ENCODE measurements at places on chromosomes 16 and 17.

GRCh38 chr16:14377326-14377725 is 252.7 kb downstream of the PARN start:
- peak; percentile 34 for DNase-seq

GRCh38 chr17:49903523-49903922 is 55.7 kb upstream of the TAC4 start:
- no peak for DNase-seq

DNA sequence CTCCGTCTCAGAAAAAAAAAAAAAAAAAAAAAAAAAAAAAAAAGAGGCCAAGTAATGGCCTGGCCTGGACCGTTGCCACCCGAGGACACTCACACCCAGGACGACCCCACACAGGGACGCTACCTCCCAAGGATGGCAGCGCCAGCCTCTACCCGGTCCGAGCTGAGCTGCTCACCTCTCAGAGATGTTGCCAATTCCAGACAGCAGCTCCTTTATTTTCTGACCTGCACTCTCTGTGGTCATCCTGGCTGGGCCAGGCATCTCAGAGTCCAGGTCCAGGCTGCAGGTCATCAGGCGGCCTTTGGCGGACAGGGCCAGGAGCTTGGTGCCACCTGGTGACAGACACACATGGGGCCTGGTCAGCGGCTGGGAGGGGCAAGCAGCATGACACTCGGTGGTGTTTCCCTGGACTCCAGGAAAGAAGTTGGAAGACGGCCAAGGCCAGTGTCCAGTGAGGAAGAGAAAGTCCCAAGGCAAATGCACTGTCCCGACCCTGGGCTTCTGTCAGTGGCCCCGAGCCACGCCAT is 3.1 kb downstream of the FAAP100 start:
- no peak for DNase-seq

DNA sequence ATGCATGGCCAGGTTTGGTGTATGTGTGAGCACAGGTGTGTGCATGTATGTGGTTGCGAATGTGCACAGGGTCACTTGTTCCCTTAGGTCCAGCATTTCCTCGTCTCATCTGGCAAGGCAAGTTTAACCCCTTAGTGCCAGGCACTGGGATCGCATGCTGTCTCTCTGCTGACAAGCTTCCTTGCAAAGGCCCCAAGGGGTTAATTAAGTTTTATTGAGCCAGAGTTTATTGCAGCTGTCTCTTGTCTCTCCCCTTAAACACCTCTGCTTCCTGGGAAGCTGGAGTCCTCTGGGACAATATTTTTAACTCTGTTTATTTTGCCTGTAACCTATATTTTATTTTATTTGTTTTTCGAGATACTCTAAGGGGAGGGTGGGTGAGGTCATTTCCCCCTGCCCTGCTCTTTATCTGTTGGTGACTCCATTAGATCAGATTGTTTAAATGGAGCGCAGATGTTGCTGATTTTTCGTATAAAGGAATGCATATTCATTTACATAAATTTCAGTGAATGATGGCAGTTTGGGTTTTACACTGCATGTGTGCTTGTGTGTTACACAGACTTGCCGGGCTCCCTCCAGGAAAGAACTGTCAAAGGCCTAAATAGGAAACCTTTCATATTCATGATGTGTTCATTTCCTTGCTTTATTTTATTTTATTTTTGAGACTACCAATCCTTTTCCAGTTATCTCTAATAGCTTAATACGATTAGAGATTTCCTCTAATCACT is 99.7 kb downstream of the CBLN1 start:
- no peak for DNase-seq

GRCh38 chr17:42268236-42268635 is 8.0 kb downstream of the STAT5B start:
- no peak for DNase-seq

DNA sequence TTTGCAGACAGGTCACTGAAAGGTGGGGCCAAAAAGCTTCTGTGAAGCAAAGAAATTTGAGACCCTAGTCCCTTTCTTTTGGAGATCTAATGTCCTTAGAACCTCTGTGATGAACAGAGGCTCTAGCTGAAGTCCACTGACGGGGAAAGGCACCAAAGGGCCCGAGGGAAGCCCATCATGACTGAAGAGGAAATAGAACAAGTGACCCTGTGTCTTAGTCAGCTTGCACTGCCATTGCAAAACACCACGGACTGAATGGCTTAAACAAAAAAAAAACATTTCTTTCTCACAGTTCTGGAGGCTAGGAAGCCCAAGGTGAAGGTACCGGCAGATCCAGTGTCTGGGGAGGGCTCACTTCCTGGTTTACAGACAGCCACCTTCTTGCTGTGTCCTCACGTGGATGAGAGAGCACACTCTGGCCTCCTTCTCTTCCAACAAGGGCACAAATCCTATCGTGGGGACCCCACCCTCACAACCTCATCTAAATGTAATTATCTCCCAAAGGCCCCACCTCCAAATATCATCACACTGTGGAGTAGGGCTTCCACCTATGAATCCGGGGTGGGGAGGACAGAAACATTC is 24.3 kb upstream of the ASGR2 start:
- DNase-seq, result no peak

DNA sequence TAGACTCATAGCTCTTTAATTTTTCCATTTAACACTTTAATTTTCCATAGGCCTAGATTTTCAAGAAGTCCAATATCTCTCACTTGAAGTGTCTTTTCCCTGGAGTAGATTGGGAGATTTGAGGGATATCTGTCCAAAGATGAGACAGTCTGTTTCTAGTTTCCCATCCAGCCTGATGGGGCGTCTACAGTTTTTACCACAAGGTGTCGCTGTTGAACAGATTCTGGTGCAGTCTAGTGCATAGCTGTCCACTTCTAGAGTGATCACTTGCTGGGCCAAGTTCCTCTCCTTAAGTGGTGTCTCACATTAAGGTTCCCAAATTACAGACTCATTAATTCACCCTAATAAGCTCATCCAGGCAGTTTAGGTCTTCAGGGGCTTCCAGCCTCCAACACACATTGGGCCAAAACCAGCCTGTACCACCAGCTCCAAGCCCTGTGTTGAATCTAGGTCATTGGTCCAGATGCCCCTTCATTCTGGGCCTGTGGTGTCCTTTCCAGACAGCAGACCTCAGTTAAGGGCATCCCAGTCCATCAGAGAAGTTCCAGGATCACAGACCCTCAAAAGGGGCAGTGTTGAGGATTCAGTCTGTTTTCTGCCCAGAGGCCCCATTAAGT is 9.4 kb downstream of the SNX20 start:
- peak; percentile 22 for DNase-seq

DNA sequence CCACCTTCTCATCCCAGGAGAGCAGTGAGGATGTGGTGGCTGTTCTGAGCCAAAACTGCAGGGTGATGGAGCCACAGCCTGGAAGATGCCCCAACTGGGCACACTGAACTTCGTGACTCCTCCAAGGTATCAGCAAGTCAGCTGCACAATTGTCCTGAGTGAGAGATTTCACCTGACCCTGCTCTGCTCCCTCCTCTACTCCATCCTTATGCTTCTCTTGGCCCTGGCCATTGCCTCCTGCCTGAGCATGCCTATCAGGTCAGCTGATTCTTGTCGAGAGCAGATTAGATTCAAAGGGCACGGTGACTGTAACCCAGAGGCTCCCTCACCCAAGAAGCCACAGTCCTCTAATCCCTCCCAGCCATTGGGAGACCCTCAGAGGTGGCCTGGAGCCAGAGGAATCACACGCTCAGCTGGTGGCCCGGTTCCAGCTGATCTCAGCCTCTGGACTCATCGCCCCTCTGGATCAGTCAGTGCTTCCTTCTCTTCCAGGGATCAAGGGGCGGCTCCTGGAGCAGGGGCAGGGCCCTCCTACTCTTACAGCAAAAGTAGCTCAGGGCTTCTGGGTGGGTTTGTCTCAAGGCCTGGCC is 7.0 kb upstream of the CYB561 start:
- no peak for DNase-seq

- peak; percentile 22 for DNase-seq
These were observed 993 bp downstream of the ERN1 start for GRCh38 chr17:64128787-64129514.

GRCh38 chr17:50863221-50863843 is 2.8 kb downstream of the TOB1 start:
- DNase-seq, result peak; percentile 23

DNA sequence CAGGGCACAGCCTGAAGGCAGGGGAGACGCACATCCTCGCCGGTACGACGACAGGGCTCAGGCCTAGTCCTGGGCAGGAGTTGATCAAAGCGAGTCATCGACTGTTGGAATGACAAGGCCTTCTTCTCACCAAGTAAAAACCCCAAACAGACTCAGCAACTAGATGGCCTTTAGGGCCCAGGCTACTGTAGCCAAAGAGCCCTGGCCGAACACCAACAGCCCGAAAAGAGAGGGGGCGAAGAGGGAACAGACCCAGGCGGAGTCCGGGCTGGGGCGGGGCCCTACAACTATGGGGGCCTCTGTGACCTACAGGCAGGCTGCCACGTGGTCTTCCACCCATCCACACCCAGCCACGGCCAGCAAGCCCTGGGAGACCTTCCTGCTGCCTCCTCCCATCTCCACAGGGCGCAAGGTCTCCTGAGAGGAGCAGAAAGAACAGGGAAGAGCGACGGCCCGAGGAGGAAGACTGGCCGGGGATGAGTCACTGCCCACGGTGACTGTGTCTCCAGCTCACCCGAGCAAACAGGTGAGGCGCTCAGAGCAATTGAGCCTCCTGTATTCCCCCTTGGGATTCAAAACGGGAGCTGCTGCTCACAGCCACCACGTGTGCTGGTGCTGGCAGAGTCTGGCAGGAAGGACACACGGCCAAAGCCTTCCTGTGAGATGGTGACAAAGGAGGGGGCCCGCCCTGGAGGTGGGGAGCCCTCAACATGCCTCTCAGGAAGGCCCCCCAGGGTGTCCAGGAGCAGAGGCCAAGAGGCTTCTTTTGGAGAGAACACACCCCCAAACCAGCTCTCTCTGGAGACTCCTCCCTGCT is 17.7 kb downstream of the SLC16A3 start:
- peak; percentile 64 for DNase-seq

GRCh38 chr16:6035161-6035560 is 937.6 kb upstream of the EEF2KMT start:
- DNase-seq, result no peak

DNA sequence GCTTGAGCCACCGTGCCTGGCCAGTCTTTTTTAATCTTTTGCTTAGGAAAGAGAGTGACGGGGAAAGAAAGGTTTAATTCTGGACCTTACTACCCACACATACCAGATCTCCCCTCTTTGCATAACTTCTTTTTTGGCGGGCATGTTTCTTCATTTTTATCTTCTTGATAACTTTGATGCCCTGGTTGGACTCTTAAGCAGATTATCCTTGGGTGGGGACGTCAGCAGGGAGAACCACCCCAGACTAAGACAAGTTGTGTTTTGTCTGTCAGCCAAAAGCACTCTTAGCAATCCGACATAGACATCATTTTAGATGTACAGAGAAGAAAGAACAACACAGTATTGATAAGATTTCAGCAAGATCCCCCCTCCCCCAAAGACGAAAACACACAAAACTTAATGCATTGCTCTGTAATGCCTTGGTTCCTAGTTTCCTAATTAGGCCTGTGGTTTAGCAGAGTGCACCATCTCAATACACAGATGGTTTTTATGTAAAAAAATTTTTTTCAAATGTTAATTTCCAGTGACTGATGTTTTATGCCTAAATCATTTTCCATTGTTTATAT is 99.9 kb downstream of the MSI2 start:
- DNase-seq, result no peak

DNA sequence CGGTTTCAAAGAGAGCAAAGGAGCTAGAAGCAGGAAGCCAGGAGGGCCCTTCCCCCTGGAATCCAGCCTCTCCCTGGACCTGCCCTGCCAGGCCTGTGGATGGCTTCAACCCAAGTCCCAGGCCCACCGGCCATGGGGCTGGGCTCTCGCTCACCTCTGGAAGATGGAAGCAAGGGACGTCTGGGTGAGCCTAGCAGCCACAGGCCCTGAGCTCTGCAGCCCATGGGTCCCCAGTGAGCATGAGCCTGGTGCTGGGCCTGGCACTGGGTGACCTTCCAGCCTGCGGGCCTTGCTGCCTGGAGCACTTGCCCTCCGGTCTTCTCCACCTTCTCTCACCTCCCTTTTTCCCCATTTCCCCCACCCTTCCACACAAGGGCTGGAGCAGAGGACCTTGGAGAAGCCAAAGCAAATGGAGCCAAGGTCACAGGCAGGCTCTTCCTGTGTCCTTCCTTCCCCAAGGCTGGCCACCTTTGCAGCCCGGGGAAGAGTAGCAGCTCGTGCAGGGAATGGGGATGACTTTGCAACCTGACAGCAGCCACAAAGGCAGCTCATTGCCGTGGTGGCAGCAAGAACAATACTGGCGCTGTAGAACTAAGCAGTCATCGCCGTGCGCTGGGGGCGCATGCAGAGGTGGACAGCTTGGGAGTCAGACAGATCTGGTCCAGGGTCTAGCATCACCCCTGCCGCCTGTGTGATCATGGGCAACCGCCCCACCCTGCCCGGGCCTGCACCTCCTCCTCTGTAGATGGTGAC is 86.6 kb downstream of the AMFR start:
- DNase-seq, result no peak

DNA sequence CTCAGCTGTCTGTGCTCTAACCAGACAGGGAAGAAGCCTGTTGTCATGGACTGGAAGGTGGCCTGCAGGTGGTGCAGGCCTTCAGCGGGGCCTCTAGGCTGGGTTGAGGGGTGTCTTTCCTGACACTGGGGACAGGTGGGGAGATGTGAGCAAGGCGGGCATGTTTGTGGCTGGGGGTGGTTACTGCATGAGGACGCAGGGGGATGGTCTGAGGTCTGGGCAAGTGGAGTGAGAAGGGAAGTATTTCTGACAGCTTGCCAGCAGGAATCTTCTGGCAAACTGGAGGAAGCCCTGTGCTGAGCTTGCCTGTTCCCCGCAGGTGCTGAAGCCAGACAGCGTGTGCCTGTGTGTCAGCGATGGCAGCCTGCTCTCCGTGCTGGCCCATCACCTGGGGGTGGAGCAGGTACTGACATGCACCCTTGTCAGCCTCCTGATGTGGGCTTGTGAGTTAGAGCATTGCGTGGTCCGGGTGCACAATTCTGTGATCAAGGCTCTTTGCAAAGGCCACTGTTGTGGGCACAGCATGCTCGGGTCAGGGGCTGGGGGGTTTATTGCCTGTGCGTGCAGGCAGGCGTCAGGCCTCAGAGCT is 36.2 kb downstream of the PRMT7 start:
- DNase-seq, result no peak

GRCh38 chr16:4507588-4508345 is 30.8 kb downstream of the CDIP1 start:
- DNase-seq, result no peak

GRCh38 chr17:65772989-65773388 is 211.5 kb upstream of the AXIN2 start:
- DNase-seq, result no peak

DNA sequence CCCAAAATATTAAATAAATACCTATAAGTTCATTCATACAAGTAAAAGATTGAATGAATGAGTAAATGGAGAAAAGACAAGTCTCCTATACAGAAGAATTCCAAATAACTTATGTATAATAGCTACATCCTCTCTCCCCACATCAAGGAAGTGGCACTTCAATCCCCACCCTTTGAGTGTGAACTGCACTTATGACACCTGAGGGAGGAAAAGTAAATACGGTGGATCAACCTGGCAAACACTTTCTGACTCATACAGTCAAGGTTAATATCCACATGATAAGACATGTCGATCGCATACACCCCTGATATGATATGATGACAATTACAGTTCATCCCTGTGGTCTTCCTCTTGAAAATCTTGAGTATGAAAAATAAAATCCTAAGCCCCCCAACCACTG is 18.0 kb downstream of the SLFN12L start:
- no peak for DNase-seq

- DNase-seq, result peak; percentile 64
These were observed 63.9 kb downstream of the MYO1D start for GRCh38 chr17:32813021-32813420.

GRCh38 chr17:82301916-82302567 is 15.4 kb downstream of the CD7 start:
- DNase-seq, result no peak

All from HFFc6 (cell line).